ENCODE measurements at places on chromosomes 6 and 20.

DNA sequence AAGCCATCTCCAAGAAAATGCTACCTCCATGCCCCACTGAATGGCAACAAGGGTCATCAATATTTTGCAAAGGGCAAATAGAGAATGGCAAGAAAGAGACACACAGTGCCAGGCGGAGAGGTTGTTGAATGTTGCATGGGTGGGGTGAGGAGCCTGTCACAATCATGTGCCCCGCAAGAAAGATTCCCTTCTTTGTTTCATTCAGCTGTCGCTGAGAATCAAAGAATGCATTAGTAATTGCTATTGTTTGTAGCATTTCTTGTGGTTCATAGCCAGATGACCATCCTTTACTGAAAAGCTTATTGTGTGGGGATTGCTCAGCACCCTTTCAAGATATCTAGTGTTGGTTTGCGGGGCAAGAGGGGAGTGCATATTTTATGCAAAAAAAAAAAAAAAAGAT is 166.5 kb upstream of the QKI start:
- DNase-seq = no peak

DNA sequence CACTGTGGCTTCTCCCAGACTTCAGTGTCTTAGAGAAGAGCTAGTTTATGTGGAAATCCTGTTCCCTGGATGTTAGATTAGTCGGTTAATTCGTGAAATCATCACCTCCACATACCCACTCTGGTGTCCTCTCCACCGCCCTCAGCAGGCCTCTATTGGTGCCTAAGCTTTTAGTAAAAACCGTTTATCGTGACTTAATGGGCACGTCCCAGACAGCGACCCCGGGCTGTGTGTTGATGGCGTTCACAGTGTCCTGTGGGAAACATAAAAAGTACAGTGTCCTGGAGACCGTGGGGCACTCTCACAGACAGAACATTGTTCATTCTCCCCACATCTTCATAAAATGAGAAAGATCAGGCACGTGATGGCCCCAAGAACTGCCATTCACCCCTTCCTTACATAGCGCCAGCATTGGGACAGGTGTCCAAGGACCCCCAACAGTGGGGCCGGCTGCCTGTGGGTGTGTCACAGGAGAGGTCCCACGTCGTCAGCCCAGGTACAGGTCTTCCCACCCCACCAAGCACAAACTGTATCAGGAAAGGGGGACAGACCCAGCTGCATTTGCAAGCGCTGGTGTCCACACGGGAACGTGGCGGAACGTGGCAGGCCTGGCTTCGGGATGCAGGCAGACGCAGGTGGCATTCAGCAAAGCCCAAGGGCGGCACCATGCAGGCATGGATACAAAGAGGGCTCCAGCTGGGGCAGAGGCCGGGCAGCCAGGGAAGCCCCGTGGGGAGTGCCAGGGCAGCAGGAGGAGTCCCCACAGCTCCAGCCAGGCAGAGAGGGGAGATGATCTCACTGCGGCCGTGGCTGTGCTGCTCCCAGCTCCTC is 237.7 kb downstream of the DLL1 start:
- DNase-seq = no peak

GRCh38 chr6:34524971-34525370 is 31.2 kb downstream of the SPDEF start:
- no peak for DNase-seq

DNA sequence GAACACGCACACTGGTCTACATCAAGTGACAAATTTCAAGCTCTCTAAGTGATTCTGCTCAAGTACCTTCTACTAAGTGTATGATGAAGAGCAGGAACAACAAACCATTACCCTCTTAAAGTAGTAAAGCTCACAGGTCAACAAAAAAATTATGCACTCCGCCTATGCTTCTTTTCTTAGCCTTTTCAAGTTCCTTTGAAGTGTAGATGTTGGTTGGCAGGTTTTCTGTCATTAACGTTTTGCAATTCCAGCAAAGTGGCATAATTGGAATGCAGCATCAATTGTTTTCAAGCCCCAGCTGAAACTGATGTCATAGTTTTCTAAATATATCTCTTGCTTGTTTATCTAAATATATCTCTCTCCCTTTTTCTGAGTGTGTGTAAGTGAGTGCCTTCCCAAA is 396.9 kb upstream of the EYS start:
- no peak for DNase-seq

DNA sequence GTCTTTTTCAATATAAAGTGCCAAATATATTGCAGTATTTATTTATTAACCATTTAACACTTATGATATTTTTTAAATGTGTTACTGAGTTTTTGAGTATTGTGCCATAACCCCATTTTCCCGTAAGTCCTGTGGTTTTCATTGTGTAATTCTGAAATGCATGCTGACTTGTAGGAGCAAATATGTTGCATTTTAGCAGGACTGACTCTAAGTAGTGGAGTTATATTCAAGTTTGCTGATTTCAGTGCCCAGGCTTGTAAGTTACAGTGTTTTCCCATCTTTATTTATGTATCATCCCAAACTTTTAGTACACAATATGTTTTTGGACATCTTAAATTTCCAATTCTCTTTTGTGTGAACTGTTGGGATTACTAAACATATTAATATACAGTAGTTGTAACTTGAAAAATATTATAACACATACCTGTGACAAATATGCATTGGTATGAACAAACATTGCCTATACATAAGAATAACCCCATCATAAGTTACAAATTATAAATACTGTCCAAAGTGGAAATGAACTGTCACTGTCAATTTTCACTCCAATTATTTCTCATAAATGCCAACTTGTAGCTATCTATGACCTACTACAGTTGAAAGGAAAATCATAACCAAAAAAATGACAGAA is 179.3 kb upstream of the RUNX2 start:
- no peak for DNase-seq

GRCh38 chr6:113182370-113183141 is 674.6 kb upstream of the MARCKS start:
- DNase-seq = no peak

- no peak for DNase-seq
Measured at GRCh38 chr6:129243377-129243776, 360.4 kb downstream of the LAMA2 start.

DNA sequence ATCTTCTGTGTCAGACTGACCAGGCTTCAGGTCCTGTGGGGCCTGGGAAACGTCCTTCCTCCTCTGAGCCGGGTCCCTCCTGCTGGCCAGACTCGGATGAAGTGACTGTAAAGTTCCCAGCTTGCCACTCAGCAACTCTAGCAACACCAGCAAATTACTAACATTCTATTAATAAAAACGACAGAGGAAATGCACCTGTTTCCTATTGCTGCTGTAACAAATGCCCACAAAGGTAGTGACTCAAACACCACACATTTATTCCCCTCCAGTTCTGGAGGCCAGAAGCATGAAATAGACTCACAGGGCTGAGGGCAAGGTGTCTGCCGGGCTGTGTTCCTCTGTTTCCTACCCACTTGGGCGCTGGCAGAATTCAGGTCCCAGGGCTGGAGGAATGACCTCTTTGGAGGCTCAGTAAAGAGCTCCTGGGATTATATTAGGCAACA is 48.8 kb downstream of the CTCFL start:
- peak; percentile 89 for DNase-seq

- no peak for DNase-seq
Measured at GRCh38 chr6:8057793-8058192, 6.4 kb downstream of the BLOC1S5 start.

GRCh38 chr6:126949786-126950185 is 168.7 kb upstream of the RSPO3 start:
- DNase-seq = no peak

GRCh38 chr6:93369586-93370134 is 49.7 kb downstream of the EPHA7 start:
- DNase-seq = no peak

DNA sequence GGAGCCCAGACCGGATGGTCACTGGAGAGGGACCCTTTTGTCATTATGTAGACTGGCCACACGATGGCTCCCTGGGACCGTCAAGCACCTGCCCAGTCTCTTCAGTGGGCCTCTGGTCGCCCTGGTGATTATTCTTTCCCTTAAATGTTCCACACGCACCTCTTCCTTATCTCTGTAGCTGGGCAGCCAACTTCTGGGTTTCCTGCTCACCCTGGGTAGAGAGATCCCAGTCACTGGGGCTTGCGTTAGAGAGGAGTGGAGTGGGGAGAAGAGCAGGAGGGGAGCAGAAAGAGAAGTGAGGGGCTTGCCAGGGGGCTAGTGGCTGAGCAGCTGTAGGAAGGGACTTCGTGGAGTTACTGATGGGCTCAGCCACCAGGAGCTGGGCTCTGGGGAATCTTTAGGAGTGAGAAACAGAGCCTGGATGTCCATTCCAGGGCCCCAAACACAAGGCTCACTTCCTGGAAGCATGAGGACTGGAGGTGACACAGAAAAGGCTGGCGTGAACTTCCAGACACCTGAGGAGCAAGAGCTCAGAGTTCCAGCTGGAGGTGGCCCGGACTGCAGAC is 150.1 kb downstream of the DHX35 start:
- peak; percentile 38 for DNase-seq

DNA sequence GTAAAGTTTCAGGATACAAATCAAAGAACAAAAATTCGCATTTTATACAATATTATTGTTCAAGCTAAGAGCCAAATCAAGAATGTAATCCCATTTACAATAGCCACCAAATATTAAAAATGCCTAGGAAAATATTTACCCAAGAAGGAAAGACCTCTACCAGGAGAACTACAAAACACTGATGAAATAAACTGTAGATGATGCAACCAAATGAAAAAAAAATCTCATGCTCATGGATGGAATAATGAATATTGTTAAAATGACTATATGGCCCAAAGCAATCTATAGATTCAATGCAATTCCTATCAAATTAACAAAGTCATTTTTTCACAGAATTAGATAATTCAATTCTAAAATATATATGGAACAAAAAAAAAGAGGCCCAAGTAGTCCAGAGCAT is 708.8 kb upstream of the MAN1A1 start:
- no peak for DNase-seq

- DNase-seq = no peak
Measured at GRCh38 chr6:137495703-137496336, 1.6 kb upstream of the OLIG3 start.
